ENCODE measurements at places on chromosomes 16 and 17.

- DNase-seq: peak; percentile 98
Observed at GRCh38 chr17:40551091-40551878, 14.0 kb downstream of the CCR7 start.

DNA sequence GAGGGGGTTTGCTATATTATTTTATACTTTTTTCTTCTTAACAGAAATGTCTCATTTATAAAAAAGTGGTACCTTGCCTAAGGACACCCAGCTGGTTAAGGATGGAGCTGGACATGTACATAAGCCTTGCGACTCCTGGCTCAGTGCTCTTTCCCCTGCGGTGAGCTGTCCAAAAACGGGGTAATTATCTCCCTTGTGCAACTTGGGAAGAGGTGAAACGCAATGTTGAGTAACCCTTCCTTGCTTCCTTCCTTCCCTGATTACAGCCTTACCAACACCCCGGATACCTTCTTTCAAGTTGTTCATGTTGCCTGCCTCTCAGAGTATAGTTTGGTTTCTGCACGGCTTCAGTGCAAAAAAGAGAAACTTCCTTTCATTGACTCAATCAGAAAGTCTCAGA, 94.1 kb upstream of the XYLT1 start:
- no peak for DNase-seq

GRCh38 chr17:15954222-15954621, 9.3 kb downstream of the ADORA2B start:
- DNase-seq: peak; percentile 99

DNA sequence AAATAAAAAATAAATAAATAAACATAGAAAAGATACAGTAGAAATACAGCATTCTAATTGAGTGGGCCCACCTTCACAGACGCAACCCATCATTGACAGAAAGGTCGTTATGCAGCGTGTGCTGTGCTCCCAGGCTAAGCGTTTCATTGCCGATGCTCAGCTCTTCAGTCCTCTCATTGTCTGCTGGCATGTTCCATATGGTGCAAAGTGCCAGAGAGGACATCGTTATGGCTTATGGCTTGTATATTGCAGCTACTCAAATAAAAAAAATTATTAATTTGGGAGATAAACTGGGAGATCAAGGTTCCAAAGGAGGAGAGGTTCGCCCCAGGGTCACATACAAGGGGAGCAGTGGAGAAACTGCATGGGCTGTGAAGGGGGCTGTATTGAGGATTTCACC, 11.3 kb upstream of the UBALD2 start:
- DNase-seq: no peak

Data from EL (cell line).